T-cell (primary cell): ENCODE measurements at places on chromosomes 12 and 14. TPM values are rescaled to one million over a fixed set of nuclear protein-coding genes. Genes with fewer than 3 reads are reported as not detected.

The SLC8A3 gene
- total RNA-seq: 0.10 TPM

The METTL17 gene
- 112 TPM for total RNA-seq

The NTF3 gene
- total RNA-seq: not detected

The MYO1H gene
- not detected for total RNA-seq

The OR4K2 gene
- not detected for total RNA-seq

The PTPN6 gene
- 224 TPM for total RNA-seq

The YY1 gene
- 67.5 TPM for total RNA-seq

The SMAGP gene
- total RNA-seq: 3.6 TPM

The C1S gene
- 4.5 TPM for total RNA-seq
